Activated CD4-positive, alpha-beta T cell treated with anti-CD3 and anti-CD28 coated beads, Interleukin-2, amount 10 ng/mL, durations not matched to agents 24 days and 14 days (primary cell): ENCODE measurements at places on chromosomes 1 and 21. TPM values are rescaled to one million over a fixed set of nuclear protein-coding genes. Genes with fewer than 3 reads are reported as not detected.

GRCh38 chr1:18794051-18794450 is 65.4 kb downstream of the TAS1R2 start:
- H3K4me1 ChIP-seq = no peaks in the 10 kb centered on the region
- no peaks in the 10 kb centered on the region for H3K36me3 ChIP-seq
- no peak overlapping the region for H3K4me3 ChIP-seq
- H3K27me3 ChIP-seq = peaks cover 16% of the 10 kb centered on the region

GRCh38 chr1:186535388-186536133 is 74.6 kb upstream of the PDC start:
- no peak overlapping the region for H3K4me3 ChIP-seq
- no peak for DNase-seq
- no peaks in the 10 kb centered on the region for H3K4me1 ChIP-seq
- H3K36me3 ChIP-seq = no peaks in the 10 kb centered on the region
- H3K27ac ChIP-seq = no peak overlapping the region
- H3K27me3 ChIP-seq = peaks cover 8% of the 10 kb centered on the region

- no peaks in the 10 kb centered on the region for H3K27me3 ChIP-seq
- H3K4me3 ChIP-seq = no peak overlapping the region
- no peaks in the 10 kb centered on the region for H3K4me1 ChIP-seq
- H3K36me3 ChIP-seq = no peaks in the 10 kb centered on the region
- no peak overlapping the region for H3K27ac ChIP-seq
These were observed 171.2 kb upstream of the HOOK1 start for GRCh38 chr1:59643526-59643925.

GRCh38 chr1:47433477-47434050 is 4.3 kb upstream of the FOXD2 start:
- H3K27ac ChIP-seq = no peak overlapping the region
- peaks cover 28% of the 10 kb centered on the region for H3K36me3 ChIP-seq
- peaks cover 47% of the 10 kb centered on the region for H3K27me3 ChIP-seq
- H3K4me3 ChIP-seq = peak overlapping the region; percentile 45
- peak; percentile 63 for DNase-seq

DNA sequence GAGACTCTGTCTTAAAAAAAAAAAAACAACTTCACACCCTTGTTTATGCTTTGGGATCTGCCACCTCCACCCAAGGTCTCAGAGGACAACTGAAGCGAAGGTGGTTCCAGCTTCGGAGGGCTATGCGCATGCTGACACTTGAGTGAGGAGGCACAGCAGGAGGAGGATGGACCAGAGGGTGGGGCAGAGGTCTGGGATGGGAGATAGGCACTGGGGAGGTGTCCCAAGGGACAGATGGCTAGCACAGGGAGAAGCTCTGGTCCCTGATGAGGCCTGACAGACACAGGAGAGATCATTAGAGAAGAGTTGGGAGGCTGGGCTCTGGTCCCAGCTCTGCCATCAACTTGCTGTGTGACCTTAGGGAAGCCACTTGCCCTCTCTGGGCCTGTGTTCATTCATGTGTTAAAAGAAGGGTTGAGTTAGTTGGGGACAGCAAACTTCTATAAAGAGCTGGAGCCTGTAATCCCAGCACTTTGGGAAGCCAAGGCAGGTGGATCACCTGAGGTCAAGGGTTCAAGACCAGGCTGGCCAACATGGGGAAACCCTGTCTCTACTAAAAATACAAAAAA is 16.8 kb downstream of the E2F2 start:
- H3K4me3 ChIP-seq = no peak overlapping the region
- H3K27ac ChIP-seq = no peak overlapping the region
- no peak for DNase-seq
- peaks cover 67% of the 10 kb centered on the region for H3K36me3 ChIP-seq
- H3K27me3 ChIP-seq = no peaks in the 10 kb centered on the region

- no peak overlapping the region for H3K27ac ChIP-seq
- H3K4me1 ChIP-seq = no peaks in the 10 kb centered on the region
- H3K4me3 ChIP-seq = no peak overlapping the region
- H3K27me3 ChIP-seq = no peaks in the 10 kb centered on the region
- DNase-seq = no peak
- H3K36me3 ChIP-seq = no peaks in the 10 kb centered on the region
These were observed 44.6 kb upstream of the DNASE2B start for GRCh38 chr1:84353695-84354094.

- no peaks in the 10 kb centered on the region for H3K4me1 ChIP-seq
- no peak for DNase-seq
- H3K27ac ChIP-seq = no peak overlapping the region
- no peak overlapping the region for H3K4me3 ChIP-seq
These were observed 1.5 kb downstream of the L1TD1 start for GRCh38 chr1:62196086-62196690.

DNA sequence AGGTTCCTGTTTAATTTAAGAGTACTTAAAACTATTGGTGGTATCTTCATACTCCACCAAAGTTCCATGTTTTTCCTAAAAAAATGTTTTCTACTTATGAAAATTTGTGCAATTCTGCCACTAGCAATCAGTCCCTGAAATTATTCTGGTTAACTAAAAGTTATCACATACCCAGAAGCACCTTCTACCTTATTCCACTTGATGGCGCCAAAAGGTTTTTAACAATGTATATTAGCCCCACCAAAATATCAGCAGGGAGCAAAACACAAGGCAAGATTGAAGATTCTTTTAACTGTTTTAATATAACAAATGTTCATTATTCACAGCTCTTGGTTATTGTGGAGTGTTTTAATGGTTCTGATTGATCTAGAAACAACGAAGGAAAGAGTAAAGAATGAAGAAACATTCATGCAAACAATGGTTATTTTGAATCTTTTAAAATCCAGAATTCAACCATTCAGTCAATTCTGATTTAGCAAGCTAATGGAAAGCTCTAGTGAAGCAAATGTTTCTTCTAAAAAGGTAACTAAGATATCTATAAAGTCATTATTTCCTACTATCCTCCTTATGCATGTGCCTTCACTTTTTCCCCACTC is 67.2 kb downstream of the TTLL7 start:
- no peak overlapping the region for H3K27ac ChIP-seq
- H3K4me3 ChIP-seq = no peak overlapping the region
- H3K36me3 ChIP-seq = no peaks in the 10 kb centered on the region
- H3K4me1 ChIP-seq = no peaks in the 10 kb centered on the region
- H3K27me3 ChIP-seq = peaks cover 27% of the 10 kb centered on the region

Gene FOXO6
- not detected in 2 replicates for total RNA-seq

GRCh38 chr1:77642941-77643340 is 39.5 kb downstream of the ZZZ3 start:
- no peak for DNase-seq
- H3K4me1 ChIP-seq = peaks cover 2% of the 10 kb centered on the region
- no peak overlapping the region for H3K27ac ChIP-seq
- no peak overlapping the region for H3K4me3 ChIP-seq
- no peaks in the 10 kb centered on the region for H3K27me3 ChIP-seq
- peaks cover 31% of the 10 kb centered on the region for H3K36me3 ChIP-seq

GRCh38 chr21:43873673-43874072 is 8.7 kb downstream of the AGPAT3 start:
- H3K27ac ChIP-seq = peak overlapping the region; percentile 63
- peaks cover 48% of the 10 kb centered on the region for H3K4me1 ChIP-seq
- no peaks in the 10 kb centered on the region for H3K27me3 ChIP-seq
- peaks cover 63% of the 10 kb centered on the region for H3K36me3 ChIP-seq
- H3K4me3 ChIP-seq = no peak overlapping the region
- DNase-seq = no peak

- H3K4me1 ChIP-seq = peaks cover 16% of the 10 kb centered on the region
- H3K4me3 ChIP-seq = no peak overlapping the region
- no peak overlapping the region for H3K27ac ChIP-seq
- peaks cover 49% of the 10 kb centered on the region for H3K27me3 ChIP-seq
- DNase-seq = peak; percentile 85
These were observed 18.2 kb upstream of the FCGR2A start for GRCh38 chr1:161486806-161487741.

- no peaks in the 10 kb centered on the region for H3K36me3 ChIP-seq
- no peak overlapping the region for H3K4me3 ChIP-seq
- DNase-seq = no peak
- no peak overlapping the region for H3K27ac ChIP-seq
- peaks cover 1% of the 10 kb centered on the region for H3K27me3 ChIP-seq
These were observed 15.5 kb downstream of the KCNK1 start for GRCh38 chr1:233629305-233629935.

Gene LMOD1
- total RNA-seq = not detected in 2 replicates

- peaks cover 5% of the 10 kb centered on the region for H3K27me3 ChIP-seq
- peaks cover 13% of the 10 kb centered on the region for H3K36me3 ChIP-seq
- H3K27ac ChIP-seq = peak overlapping the region; percentile 90
- peak overlapping the region; percentile 89 for H3K4me3 ChIP-seq
- peaks cover 41% of the 10 kb centered on the region for H3K4me1 ChIP-seq
These were observed 115.5 kb downstream of the RERE start for GRCh38 chr1:8701794-8702471.

GRCh38 chr1:102241431-102242338 is 245.0 kb upstream of the OLFM3 start:
- H3K4me3 ChIP-seq = no peak overlapping the region
- H3K27ac ChIP-seq = no peak overlapping the region
- H3K27me3 ChIP-seq = no peaks in the 10 kb centered on the region
- no peaks in the 10 kb centered on the region for H3K36me3 ChIP-seq
- no peak for DNase-seq

DNA sequence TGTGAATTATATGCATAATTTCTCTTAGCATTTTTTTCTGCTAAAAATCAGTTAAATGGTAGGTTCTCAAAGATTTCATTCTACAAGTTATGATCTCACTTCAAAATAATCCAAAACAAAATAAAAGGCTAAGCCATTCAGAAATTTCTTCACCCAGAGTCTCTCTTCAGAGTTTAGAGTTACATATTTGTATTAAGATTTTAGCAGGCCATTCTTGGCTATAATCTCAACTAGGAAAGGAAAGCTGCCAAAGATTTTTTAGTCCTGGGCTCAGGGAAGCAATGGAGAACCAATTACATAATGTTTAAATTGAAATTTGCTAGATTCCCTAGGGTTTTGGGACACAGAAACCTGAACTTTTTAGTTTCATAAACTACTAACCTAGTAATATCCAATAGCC is 245.0 kb downstream of the USH2A start:
- no peak for DNase-seq
- no peaks in the 10 kb centered on the region for H3K36me3 ChIP-seq
- H3K27ac ChIP-seq = no peak overlapping the region
- H3K4me3 ChIP-seq = no peak overlapping the region

- no peaks in the 10 kb centered on the region for H3K4me1 ChIP-seq
- H3K4me3 ChIP-seq = no peak overlapping the region
- no peaks in the 10 kb centered on the region for H3K36me3 ChIP-seq
These were observed 22.1 kb upstream of the CASZ1 start for GRCh38 chr1:10818262-10819197.

- no peaks in the 10 kb centered on the region for H3K4me1 ChIP-seq
- no peak overlapping the region for H3K4me3 ChIP-seq
- H3K27ac ChIP-seq = no peak overlapping the region
- H3K36me3 ChIP-seq = no peaks in the 10 kb centered on the region
- no peaks in the 10 kb centered on the region for H3K27me3 ChIP-seq
- no peak for DNase-seq
These were observed 20.2 kb upstream of the WNT4 start for GRCh38 chr1:22163137-22163536.

- no peak for DNase-seq
- H3K27me3 ChIP-seq = no peaks in the 10 kb centered on the region
- H3K27ac ChIP-seq = no peak overlapping the region
These were observed 75.1 kb upstream of the WLS start for GRCh38 chr1:68307378-68307787.

DNA sequence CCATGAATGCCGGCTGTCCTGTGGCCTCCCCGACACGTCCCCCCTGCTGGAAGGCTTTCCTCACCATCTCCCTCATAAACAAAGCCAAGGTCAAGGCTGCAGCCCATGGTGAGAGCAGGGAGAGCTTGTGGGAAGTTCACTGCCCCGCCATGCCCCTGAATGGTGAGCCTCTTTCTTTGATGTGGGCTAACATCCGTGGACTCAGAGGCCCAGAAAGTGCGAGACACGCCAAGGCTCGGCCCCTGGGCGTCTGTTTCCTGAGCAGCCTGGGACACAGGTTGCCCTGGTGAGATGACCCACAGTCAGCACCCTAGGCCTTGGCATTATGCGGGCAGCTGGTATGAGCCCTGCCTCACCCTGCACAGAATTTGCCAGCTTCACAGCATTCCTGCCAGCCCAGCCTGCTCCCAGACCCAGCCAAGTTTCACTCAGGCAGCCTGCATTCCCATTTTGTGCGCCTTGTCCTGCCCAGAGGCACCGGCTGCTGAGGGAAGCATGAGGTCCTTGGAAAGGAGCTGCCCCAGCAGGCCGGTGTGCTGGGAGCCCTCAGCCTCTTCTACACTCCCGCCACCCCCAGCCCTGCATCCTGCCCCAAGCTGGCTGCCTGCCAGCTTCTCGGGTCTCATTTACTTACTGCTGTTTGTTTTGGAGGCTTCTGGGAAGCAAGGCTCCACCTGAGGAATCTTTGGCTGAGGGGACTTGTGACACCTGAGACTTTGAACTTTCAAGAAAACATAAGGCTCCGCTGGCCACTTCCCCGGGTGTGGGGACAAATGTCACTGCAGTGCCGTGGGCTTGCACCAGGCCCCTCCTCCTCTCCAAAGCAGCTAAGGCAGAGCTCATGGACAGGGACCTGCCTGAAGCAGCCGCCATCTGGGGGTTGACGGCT is 31.9 kb downstream of the NEK2 start:
- no peak overlapping the region for H3K4me3 ChIP-seq
- no peak overlapping the region for H3K27ac ChIP-seq
- H3K27me3 ChIP-seq = peaks cover 14% of the 10 kb centered on the region
- H3K36me3 ChIP-seq = no peaks in the 10 kb centered on the region
- peaks cover 4% of the 10 kb centered on the region for H3K4me1 ChIP-seq
- no peak for DNase-seq

DNA sequence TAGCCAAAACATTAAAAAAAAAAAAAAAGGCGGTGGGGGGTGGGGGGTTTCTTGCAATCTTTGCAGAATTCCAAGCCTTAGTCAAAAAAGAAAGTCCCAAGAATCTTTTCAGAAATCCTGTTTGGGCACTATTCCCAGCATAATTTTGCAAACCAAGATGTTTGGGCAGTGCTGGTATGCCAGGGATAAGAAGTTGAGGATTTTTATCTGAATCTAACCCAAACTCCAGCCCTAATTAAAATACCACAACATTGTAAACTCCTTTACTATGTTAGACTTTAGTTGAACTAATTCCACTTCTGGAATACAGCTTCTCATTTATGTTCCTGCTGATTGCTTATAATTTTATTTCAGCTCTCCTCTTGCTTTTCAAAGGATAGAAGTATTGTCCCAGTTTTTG is 504.1 kb upstream of the ADGRL2 start:
- no peaks in the 10 kb centered on the region for H3K36me3 ChIP-seq
- H3K27ac ChIP-seq = no peak overlapping the region
- H3K27me3 ChIP-seq = no peaks in the 10 kb centered on the region

Gene PROX1
- total RNA-seq = not detected in 2 replicates

- no peaks in the 10 kb centered on the region for H3K36me3 ChIP-seq
- no peaks in the 10 kb centered on the region for H3K4me1 ChIP-seq
- H3K27me3 ChIP-seq = peaks cover 34% of the 10 kb centered on the region
- H3K27ac ChIP-seq = no peak overlapping the region
These were observed 18.3 kb upstream of the SHCBP1L start for GRCh38 chr1:182971219-182971618.

GRCh38 chr1:198359024-198359653 is 181.3 kb downstream of the ATP6V1G3 start:
- H3K27ac ChIP-seq = no peak overlapping the region
- peaks cover 8% of the 10 kb centered on the region for H3K27me3 ChIP-seq
- H3K4me3 ChIP-seq = no peak overlapping the region
- DNase-seq = no peak
- H3K36me3 ChIP-seq = no peaks in the 10 kb centered on the region
- H3K4me1 ChIP-seq = no peaks in the 10 kb centered on the region

Gene HSPB7
- not detected in 2 replicates for total RNA-seq

Gene LCE2B
- not detected in 2 replicates for total RNA-seq

- no peak for DNase-seq
- H3K36me3 ChIP-seq = peaks cover 2% of the 10 kb centered on the region
- no peak overlapping the region for H3K27ac ChIP-seq
- no peak overlapping the region for H3K4me3 ChIP-seq
These were observed 495.0 kb upstream of the B3GALT2 start for GRCh38 chr1:193681422-193681821.
